Uterine smooth muscle cell (primary cell): ENCODE measurements at places on chromosomes 1 and 21. TPM values are rescaled to one million over a fixed set of nuclear protein-coding genes. Genes with fewer than 3 reads are reported as not detected.

Gene PLEKHA6
- 1.2 and 1.6 TPM in 2 replicates for total RNA-seq

Gene CYYR1
- 0.11 and 0.12 TPM in 2 replicates for total RNA-seq

Gene IL20
- 0.12 TPM in 1 of 2 replicates, not detected in the other for total RNA-seq

Gene FCRL4
- not detected in 2 replicates for total RNA-seq

Gene RBP7
- total RNA-seq, result not detected in 2 replicates

Gene KCNQ4
- total RNA-seq, result under 0.01 TPM in 1 of 2 replicates, not detected in the other

Gene APCS
- not detected in 2 replicates for total RNA-seq

Gene HFM1
- total RNA-seq, result 0.55 and 0.87 TPM in 2 replicates

Gene BCAR3
- total RNA-seq, result 48.7 and 53.7 TPM in 2 replicates

Gene SAMSN1
- total RNA-seq, result not detected in 2 replicates

Gene SPRR2A
- total RNA-seq, result not detected in 2 replicates

Gene MX2
- total RNA-seq, result 0.87 and 1.3 TPM in 2 replicates

Gene RIIAD1
- total RNA-seq, result not detected in 2 replicates

Gene ZNF593OS
- not detected in 2 replicates for total RNA-seq

Gene NTMT2
- total RNA-seq, result not detected in 2 replicates

Gene LORICRIN
- total RNA-seq, result not detected in 2 replicates

Gene PODN
- total RNA-seq, result 5.6 and 35.1 TPM in 2 replicates

Gene NSL1
- 18.6 and 34.2 TPM in 2 replicates for total RNA-seq

Gene AIRE
- under 0.01 TPM in 1 of 2 replicates, not detected in the other for total RNA-seq

Gene EDEM3
- total RNA-seq, result 67.6 and 95.2 TPM in 2 replicates

Gene NTNG1
- total RNA-seq, result 19.0 and 30.4 TPM in 2 replicates

Gene TCEANC2
- 3.0 and 3.5 TPM in 2 replicates for total RNA-seq

Gene PBX1
- total RNA-seq, result 61.1 and 62.4 TPM in 2 replicates

Gene MPZ
- 0.87 and 1.00 TPM in 2 replicates for total RNA-seq

Gene CLCA2
- 0.11 and 0.25 TPM in 2 replicates for total RNA-seq
